ENCODE measurements at places on chromosomes 11 and 22.

DNA sequence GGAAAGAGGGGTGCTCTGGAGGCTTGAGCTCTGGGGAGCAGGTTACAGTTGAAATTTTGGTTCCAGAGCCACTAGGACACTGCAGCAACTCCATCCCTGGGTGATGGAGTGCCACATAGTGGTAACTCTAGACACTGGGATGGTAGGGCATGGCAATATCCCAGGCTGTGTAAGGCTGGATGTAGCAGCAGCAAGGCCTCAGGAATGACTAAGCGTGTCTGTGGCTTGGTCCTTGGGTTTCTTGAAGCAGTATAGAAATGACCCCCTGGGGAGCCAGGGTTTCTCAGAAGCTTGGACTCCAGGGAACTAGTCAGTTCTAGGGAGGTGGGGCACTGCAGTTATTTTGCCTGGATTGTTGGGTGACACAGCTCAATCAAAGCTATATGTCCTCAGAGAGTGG lies 8.1 kb downstream of the MS4A4A start:
- no peak for DNase-seq

DNA sequence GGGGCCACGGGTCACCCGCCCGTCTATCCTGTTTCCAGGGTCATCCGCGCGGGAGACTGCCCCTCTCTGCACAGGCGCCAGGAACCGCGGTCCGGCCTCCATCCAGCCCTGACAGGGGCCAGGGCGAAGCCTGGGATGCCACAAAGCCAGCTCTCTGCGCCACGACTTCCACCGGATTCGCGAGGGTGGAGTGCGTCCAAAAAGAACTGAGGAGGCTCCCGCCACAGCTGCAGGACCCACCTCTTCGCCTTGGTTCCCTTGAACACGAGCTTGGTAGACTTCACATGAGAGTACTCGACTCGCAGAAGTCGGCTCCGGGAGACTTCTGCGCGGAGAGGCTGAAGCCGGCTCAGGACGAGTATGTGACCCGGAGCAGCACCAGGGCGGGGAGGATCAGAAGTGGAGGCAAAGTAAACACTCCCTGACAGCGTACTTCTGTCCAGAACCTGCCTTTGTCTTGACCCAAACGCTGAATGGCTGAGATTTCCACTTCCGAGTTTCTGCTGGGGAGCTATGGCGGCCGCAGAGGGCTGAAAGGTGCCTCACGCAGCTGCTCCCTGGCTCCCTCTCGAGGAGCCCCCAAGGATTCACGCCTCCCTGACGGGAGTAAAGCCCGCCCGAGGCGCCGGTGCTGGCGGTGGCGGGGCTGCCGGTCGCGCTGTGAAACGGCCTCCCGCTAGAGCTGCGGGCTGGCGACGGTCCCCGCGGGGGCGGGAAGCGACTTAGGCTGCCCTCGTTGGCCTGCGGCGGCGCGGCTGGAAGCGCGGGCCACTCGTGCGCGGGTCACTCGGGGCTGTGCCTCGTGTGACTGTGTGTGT lies 4566.7 kb upstream of the OR11H1 start:
- DNase-seq = no peak

- no peak for DNase-seq
Measured at GRCh38 chr11:66123902-66124301, 53.8 kb downstream of the PACS1 start.

GRCh38 chr11:10247011-10247410 lies 47.0 kb downstream of the SBF2 start:
- no peak for DNase-seq

- DNase-seq = no peak
Measured at GRCh38 chr22:36056980-36057379, 28.4 kb upstream of the RBFOX2 start.

DNA sequence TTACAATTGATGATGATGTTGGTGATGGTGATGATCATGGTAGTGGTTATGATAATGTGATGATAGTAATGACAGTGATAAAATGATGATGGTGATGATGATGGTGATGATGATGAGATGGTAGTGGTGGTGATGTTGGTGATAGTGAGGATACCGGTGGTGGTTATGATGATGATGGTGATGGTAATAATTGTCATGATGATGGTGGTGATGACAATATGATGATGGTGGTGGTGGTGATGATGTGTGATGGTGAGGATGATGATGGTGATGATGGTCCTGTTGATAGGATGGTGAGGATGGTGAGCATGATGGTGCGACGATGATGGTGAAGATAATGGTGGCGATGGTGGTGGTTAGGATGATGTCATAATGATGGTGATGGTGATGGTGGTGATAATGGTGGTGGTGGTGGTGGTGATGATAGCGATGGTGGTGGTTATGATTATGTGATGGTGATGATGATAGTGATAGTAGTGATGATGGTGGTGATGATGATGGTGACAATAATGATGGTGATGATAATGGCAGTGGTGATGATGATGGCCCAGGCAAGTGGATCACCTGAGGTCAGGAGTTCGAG lies 1129.9 kb downstream of the BRD1 start:
- no peak for DNase-seq

GRCh38 chr11:111331711-111332479 lies 33.5 kb downstream of the POU2AF3 start:
- DNase-seq = peak; percentile 65

DNA sequence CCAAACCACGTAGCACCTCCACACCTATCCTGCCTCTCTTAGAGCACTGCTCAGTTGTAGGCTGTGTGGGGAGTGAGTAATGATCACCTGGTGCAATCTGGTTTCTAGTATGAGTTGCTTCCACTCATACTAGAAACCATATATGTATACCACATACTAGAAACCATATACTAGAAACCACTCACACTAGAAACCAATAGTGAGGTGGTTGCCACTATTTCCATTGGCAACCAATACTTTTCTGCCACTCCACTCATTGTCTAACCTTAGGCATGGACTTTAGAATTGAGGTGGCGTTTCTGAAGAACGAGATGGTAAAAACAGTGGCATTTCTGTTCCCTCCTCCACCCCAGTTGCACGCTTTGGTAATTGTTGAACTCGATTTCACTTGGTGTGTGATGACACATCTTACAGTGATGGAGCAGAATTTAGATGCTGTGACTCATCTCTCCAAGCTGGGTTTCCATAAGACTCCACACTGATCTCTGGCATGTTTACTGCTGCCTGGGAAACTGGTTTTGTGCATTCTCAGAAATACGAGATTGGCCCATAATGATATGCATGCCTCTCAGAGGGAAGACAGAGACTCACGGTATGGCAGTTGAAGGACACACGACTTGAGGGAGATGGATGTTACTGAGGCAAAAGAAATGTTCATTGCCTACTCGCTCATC lies 82.9 kb downstream of the KIRREL3 start:
- peak; percentile 85 for DNase-seq

DNA sequence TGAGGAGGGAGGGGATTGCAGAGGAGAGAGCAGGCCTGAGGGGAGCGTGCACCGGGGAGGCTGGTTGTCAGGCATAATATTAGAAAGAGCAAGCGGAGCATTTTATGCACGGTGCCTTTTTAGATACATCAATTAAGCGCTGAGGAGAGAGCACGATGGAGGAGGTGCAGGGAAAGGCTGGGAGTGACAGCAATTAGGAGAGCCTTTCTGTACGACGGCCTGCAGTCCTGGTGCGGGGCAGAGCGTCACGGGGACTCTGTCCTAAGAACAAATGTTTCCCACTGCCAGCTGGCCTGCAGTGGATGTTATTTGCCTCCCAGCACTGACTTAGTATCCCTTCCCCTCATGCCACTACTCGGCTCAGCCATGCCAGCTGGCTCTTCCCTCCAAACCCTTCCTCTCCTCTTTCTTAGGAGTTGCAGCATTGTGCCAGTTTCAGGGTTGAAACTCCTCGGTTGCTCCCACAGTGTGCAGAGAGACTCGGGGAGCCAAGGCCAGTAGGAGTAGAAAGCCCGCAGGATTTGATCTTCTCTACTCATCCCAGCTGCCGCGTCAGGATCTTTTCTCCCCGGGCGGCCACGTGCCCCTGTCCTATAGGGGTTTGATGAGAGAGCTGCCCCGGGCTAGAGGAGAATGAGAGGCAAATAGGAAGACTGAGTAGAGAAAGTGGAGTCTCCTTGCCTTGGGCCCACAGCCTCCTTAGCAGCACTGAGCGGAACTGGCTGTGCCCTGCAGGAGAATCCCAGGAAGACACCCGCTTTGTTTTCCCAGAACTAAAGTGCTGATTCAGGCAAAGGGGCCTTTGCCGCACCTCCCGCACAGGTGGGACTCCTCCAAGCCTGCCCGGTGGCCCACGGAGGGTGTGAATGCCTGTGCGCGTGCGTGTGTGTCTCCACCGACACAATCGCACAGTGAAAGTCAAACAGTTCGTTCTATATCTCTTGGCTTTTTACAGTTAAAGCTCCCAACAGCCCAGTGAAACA lies 875.3 kb downstream of the NTM start:
- no peak for DNase-seq

All from cardiac muscle cell (in vitro differentiated cells and primary cell).